PC-3 (cell line): ENCODE measurements at places on chromosomes 1 and 21. TPM values are rescaled to one million over a fixed set of nuclear protein-coding genes. Genes with fewer than 3 reads are reported as not detected.
A peak's percentile ranks its signal among the peaks of the same experiment; 100 is the strongest.

The CLDN17 gene
- total RNA-seq: not detected in 2 replicates

The DMRTA2 gene
- total RNA-seq: not detected in 2 replicates

The SLC16A4 gene
- total RNA-seq: 0.22 and 0.29 TPM in 2 replicates

The NUF2 gene
- 35.6 and 62.1 TPM in 2 replicates for total RNA-seq

The CSMD2 gene
- total RNA-seq: not detected in 2 replicates

DNA sequence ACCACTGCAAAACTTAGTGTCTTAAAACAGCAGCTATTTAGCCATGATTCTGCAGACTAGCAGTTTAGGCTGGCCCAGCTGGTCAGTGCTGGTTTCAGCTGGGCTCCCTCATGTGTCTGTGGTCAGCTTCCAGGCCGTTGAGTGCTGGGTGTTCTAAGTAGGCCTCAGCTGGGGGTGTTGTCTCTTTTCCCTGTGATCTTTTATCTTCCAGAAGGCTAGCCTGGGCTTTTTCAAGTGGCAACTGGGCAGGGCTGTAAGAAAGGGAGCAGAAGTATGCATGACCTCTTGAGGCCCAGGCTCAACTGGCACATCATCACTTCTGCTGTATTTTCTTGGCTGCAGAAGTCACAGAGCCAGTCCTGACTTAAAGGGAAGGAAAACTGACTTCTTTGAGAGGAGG is 136.1 kb downstream of the KIF26B start:
- no peak for DNase-seq

DNA sequence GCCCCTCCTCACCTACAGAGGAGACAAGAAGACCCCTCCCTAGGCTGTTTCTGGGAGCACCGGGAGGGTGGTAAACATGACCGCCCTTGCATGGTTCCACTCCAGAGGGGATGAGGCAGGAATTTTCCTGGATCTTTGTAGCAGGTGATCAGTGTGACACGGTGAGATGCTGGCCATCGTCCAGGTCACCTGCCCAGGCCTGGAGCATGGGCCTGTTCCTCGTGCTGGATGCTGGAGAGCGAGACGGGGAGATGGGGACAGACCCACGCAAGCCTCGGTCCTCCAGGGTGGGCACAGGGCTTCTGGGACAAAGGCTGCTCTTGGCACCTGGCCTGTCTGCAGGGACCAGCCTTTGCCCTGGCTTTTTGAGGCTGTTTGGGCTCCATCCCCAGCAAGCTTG is 46.2 kb downstream of the DMRTB1 start:
- no peak for DNase-seq

DNA sequence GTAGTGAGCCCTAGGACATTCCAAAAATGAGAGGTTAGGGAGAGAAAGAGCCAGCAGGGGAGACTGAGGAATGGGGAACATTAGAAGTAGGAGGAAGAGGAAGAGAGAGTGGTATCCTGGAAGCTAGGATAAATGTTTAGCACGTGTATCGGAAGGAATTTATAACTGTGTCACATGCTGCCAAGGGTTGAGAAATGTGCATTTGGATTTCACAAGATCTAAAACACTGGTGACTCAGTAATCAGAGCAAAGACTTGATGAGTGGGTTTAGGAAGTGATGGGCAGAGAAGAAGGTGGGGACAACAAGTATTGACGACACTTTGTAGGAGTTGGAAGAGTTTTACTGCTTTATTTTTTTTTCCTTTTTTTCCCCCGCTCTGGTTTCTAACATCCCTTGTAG is 193.9 kb downstream of the FMN2 start:
- no peak for DNase-seq

DNA sequence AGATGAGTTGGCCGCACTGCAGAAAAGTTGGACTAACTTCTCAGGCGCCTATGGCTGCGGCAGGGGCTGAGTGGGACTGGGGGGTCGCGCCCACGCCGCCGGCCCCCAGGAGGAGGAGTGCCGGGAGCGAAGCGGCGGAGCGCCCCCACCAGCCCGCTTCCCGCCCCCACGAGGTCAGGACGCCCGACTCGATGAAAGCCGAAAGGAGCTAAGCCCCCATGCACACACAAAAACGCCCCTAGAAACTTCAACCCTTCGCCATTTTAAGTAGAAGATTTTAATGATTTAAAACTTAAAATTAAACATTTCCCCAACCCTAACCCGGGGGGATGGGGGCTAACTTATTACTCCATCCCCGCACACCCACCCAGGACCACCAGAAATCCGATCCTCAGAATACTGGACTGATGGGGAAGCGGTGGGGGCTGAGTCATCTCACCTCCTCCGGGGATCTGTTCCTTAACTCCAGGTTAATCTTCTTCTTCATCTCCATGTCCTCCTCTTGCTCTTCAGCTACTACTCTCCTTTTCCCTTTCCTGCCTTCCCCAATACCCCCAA is 539 bp downstream of the ANP32E start:
- no peak for DNase-seq

- no peak for DNase-seq
Observed at GRCh38 chr21:40730426-40730800, 116.5 kb downstream of the DSCAM start.

GRCh38 chr1:70509996-70510876 is 99.2 kb downstream of the CTH start:
- DNase-seq: peak; percentile 96

GRCh38 chr1:17081439-17081838 is 27.6 kb upstream of the SDHB start:
- no peak for DNase-seq

- DNase-seq: no peak
Observed at GRCh38 chr1:87410776-87411480, 82.2 kb downstream of the LMO4 start.

DNA sequence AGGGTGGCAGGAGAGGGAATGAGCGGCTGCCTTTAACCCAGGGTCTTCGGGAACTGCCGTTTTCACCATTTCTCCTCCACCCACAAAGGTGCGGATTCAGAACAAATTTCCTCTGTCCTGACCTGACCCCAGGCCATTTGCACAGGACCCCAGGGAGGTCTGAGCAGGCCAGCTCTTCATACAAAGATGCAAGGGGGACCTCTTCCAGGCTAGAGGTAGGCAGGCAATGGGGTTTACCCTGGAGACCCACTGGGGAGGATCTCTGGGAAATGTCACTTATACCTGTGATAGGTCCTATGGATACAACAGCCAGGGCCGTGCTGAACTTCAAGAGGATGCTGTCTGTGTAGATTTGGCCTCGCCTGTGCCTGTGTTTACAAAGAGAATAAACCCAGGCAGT is 89.7 kb upstream of the VAMP3 start:
- no peak for DNase-seq

GRCh38 chr1:88731475-88732269 is 47.6 kb downstream of the PKN2 start:
- DNase-seq: peak; percentile 89
